Stomach (tissue), 19 donors: ENCODE measurements at places on chromosomes 16 and 17.

DNA sequence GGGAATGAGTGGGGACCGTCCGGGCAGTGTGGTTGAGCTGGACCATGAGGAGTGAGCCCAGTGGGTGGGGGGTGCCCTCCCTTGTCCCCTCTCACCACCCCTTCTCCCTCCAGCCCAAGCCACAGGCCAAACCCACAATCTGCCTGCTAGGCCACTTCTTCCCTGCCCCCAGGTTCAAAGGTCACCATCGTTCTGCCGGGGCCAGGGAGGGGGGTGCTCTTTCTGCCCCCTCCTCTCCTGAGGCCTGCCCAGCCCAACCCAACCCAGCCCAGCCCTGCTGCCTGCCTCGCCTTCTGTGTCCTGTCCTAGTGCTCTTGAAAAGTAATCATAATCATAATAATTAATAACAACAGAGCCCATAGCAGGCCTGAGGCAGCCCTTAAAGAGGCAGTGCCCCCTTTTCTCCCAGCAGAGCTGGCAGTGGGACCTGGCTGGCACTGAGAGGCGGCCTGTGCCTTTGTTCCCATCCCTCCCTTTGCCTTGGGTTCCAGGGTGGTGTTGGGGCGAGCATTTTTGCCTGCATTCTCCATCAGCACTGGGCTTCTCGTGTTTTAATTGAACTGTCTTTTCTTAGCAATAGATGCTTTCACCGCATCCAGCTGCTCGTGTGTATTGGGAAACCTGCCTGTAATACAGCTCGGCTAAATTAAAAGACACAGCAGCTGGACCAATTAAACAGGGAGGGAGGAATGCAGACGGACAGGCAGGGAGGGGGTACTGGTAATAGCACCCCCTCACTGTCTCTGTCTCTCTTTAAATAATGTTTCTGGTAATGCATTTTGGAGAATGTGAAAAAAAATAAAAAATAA is 46.8 kb downstream of the SREBF1 start:
- H3K27me3 ChIP-seq = no peaks in the 10 kb centered on the region
- peaks cover 20% of the 10 kb centered on the region for H3K36me3 ChIP-seq
- peaks cover 52% of the 10 kb centered on the region for H3K4me1 ChIP-seq
- no peak for DNase-seq

GRCh38 chr17:72502371-72503341 is 381.8 kb downstream of the SOX9 start:
- DNase-seq = peak; percentile 56
- H3K27ac ChIP-seq = peak overlapping the region; percentile 85
- no peaks in the 10 kb centered on the region for H3K27me3 ChIP-seq
- H3K4me1 ChIP-seq = peaks cover 12% of the 10 kb centered on the region

DNA sequence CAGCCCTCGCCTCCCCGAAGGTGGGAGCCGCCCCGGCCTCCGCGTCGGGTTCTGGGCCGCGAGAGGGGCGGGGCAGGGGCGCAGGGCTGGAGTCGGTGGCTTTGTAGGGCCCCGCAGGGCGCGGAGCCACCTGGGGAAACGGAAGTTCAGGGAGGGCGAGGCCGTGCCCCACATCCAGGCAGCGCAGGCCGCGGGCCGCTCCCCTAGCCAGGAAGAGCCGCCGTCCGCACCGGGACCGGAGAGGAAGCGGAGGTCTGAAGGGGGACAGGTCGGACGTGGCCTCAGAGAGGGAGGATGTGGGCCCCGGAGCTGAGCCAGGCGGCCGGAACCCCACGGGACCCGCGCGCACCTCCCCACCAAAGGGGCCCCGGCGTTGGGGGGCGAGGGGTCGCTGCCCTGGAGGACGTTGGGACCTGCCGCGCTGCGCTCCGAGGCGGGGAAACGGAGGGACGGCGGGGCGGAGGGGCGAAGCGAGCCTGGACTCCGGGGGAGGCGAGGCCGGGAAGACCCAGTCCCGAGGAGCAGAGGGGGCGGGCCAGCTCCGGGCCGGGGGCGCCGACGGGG is 482 bp upstream of the SLC16A3 start:
- H3K27ac ChIP-seq = peak overlapping the region; percentile 92
- H3K4me3 ChIP-seq = peak overlapping the region; percentile 67
- peak; percentile 72 for DNase-seq
- peaks cover 4% of the 10 kb centered on the region for H3K27me3 ChIP-seq

GRCh38 chr17:72501404-72502370 is 380.9 kb downstream of the SOX9 start:
- peak overlapping the region; percentile 85 for H3K27ac ChIP-seq
- no peak overlapping the region for H3K4me3 ChIP-seq
- H3K4me1 ChIP-seq = peaks cover 52% of the 10 kb centered on the region
